ENCODE measurements at places on chromosomes 3 and 15.

DNA sequence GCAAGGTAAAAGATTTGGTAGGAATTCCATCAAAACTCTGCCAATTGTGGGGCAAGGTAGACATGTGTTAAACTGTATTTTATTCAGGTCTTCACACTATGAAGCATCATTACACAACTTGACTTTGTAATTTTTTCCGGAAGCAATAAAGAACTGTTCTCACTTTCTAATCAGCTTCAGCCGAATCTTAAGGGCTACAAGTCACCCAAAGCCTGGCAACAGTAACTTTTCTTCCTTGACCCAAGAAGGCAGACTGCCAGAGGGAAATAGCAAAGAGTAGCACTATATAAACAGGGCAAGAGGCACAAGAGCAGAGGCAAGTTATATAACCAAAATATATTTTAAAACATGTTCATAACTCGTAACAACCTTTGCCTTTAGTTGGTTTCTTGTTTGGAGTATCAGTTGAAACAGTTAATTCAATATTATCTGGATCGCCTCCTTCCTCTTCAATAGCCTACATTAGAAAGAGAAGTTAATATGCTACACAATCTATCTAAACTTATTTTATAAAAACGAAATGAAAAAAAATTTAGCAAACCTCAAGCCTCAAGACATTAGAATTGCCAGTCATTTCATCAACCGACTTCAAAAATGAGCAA lies 1.4 kb downstream of the SLTM start:
- DNase-seq = no peak

DNA sequence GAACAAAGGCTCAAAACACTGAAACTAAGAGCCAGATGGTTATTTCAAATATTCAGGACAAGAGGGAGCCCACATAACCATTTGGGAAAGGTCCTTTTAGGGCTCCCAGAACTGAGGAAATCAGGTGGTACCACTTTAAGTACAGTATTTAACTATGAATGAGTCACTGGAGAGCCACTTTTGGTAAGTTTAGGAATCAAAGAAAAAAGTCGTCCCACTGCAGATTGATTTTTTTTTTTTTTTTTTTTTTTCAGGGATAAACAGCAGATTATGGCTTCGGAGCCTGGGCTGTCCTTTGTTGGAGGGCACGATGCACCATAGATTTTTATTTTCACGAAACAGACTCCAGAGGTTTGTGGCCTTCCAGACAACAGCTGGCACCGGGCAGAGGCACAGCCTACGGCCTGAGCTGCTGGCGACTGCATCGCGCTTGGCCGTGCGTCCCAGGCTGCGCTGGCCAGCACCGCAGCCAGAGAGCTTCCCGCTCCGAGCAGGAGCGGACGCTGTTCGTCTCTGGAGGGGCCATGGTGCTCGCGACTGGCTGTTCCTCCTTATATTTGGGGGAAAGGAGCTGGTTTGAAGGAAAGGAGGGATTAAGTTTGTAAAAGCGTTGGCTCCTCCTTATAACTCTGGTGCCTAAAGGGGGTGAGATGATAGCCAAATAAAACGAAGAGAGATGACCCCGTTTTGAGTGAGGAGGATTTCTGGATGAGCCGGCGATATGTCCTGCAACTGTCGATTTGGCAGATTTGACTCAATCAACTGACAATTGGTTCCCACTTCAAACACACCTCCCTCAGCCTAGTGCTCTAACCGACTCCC lies 152.9 kb upstream of the GOLIM4 start:
- no peak for DNase-seq

DNA sequence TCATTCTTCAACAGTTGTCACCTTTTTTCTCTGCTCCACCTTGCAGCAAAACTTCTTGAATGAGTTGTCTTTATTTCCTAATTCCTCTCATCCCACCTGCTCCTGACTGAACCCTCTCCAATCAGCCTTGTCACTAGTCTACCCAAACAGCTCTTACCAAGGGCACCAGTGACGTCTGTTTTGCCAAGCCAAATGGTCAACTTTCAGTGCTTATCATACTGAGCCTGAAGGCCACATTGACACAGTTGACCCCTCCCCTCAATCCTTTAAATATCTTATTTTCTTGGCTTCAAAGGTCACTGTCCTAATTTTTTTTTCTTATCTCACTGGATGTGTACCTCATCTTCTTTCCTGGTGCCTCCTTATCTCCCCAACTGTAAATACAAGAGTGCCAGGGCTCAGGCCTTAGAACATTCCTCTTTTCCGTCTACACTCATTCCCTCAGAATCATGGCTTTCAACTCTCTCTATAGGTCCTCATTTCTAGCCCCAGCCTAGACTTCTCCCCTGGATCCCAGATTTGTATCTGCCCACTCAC lies 43.2 kb downstream of the CMTM8 start:
- no peak for DNase-seq

- no peak for DNase-seq
Measured at GRCh38 chr15:74413350-74414080, 20.2 kb downstream of the SEMA7A start.

- DNase-seq = no peak
Measured at GRCh38 chr3:154973851-154974250, 106.3 kb upstream of the MME start.

DNA sequence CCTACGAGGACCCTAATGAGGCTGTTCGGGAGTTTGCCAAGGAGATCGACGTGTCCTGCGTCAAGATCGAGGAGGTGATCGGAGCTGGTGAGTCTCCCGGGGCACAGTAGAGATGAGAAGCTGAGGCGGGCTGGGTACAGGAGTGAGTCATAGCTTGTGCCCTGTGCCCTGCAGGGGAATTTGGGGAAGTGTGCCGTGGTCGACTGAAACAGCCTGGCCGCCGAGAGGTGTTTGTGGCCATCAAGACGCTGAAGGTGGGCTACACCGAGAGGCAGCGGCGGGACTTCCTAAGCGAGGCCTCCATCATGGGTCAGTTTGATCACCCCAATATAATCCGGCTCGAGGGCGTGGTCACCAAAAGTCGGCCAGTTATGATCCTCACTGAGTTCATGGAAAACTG lies 17.9 kb downstream of the EPHB3 start:
- DNase-seq = no peak

- no peak for DNase-seq
Measured at GRCh38 chr3:171956181-171956683, 83.1 kb upstream of the FNDC3B start.

- no peak for DNase-seq
Measured at GRCh38 chr15:37979671-37980409, 45.4 kb downstream of the TMCO5A start.

- DNase-seq = no peak
Measured at GRCh38 chr3:130509008-130509407, 8.0 kb upstream of the COL6A6 start.

- no peak for DNase-seq
Measured at GRCh38 chr15:88748081-88748480, 55.2 kb upstream of the ACAN start.

GRCh38 chr15:83943849-83944404 lies 290.0 kb downstream of the ADAMTSL3 start:
- no peak for DNase-seq

DNA sequence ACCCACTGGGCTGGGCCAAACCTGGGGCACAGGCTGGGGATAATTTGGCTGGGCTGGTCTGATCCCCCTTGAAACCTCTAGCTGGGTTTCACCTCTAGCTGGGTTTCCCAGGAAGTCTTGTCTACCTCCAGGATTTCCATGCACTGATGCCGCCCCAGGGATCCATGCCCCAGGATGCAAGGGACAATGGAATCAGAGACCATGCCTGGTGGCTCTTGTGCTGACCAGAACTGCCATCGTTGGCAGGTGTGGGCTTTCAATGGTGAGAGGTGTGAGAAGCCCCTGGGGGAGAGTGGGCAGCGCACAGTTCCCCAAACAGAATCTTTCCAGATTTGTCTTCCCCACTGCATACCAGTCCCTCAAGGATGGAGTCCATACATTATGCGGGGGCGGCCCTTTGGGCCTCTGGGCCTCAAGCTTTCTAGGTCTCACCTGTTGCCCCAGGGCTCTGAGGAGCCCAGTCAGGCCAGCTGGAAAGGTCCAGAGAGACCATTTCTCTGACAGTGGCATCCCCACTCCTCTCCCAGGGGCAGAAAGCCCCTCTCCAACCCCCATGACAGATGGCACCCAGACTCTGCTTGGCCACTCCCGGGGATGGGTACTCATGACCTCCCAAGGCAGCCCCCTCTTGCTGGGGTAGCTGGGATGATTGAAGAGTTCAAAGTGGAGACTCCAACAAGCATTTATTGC lies 35.4 kb downstream of the EPHB3 start:
- DNase-seq = no peak

- no peak for DNase-seq
Measured at GRCh38 chr15:70259028-70259424, 161.3 kb upstream of the TLE3 start.

- DNase-seq = no peak
Measured at GRCh38 chr3:55075846-55076245, 148.0 kb upstream of the LRTM1 start.

GRCh38 chr15:98650417-98651035 lies 2.2 kb downstream of the IGF1R start:
- peak; percentile 57 for DNase-seq

DNA sequence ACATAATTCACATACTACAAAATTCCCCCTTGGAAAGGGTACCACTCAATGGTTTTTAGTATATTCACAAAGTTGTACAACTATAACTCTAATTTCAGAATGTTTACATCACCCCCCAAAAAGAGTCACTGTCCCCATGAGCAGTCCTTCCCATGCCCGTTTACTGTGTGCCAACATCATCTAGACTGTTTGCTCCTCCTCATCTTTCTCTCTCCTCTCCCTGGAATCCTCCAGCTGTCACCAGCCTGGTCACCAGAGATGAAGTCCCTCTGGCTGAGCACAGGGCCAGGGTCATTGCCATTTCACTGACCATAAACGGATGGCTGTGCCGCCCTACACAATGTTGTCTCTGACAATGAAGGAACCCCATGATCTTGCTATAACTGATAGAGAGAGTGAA lies 45.2 kb downstream of the C2CD4B start:
- DNase-seq = no peak

GRCh38 chr15:51814606-51815005 lies 14.8 kb upstream of the TMOD3 start:
- no peak for DNase-seq

DNA sequence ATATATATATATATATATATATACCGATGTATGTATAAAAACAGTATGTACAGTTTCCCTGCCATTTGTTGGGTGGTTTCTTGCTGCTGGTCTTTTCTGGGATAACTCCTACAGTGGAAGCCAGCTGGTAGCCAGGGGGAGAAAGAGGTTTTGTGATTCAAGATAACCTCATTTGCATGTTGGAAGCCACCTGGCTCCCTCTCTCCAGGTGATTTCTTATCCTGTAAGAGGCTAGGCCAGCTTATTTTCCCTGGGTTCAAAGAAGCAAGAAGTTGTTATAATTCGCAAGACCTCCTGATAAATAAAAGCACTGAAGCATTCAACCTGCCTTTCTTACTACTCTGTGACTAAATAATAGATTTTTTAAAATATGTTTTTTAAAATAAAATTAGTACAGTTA lies 443.3 kb downstream of the VGLL3 start:
- DNase-seq = no peak

GRCh38 chr15:45572617-45573016 lies 14.6 kb upstream of the BLOC1S6 start:
- DNase-seq = no peak

- no peak for DNase-seq
Measured at GRCh38 chr3:97996988-97997387, 24.8 kb upstream of the RIOX2 start.

DNA sequence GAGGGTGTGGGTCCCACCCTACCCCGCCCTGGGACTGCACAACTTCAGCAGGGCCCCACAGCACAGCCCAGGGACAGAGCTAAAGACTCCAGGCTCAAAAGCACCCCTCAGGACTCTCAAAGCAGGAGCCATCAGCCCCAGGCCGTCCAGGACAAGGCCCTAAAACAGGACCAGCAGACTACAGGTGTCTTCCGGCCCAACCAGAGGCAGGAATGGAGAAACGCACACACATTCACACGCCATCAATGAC lies 26.1 kb downstream of the ATRIP start:
- DNase-seq = no peak

GRCh38 chr3:172279191-172279640 lies 169.0 kb downstream of the GHSR start:
- DNase-seq = no peak

DNA sequence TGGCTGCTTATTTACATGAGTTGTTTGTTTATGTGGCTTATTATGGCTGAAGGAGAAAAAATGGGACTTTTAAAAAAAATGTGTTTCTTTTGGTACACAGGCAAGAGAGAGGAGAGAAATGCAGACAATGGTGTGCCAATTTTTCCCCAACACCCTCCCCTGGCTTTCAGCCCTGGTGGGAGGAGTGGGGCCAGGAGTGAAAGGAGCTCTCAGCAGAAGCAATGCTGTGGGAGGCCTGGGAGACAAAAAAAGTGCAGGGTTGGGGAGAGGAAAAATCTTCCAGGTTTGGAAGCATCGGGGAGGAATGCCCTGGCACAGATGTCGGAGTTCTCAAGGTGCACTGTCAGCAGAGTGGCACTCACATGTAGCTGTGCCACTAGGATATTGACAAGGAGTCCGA lies 117.7 kb upstream of the FOXB1 start:
- DNase-seq = no peak

GRCh38 chr3:133948131-133948810 lies 52.6 kb upstream of the RAB6B start:
- DNase-seq = no peak
